ENCODE measurements at places on chromosomes 12 and 14.

- peak; percentile 37 for DNase-seq
Observed at GRCh38 chr12:89353188-89353822, 1.0 kb upstream of the DUSP6 start.

DNA sequence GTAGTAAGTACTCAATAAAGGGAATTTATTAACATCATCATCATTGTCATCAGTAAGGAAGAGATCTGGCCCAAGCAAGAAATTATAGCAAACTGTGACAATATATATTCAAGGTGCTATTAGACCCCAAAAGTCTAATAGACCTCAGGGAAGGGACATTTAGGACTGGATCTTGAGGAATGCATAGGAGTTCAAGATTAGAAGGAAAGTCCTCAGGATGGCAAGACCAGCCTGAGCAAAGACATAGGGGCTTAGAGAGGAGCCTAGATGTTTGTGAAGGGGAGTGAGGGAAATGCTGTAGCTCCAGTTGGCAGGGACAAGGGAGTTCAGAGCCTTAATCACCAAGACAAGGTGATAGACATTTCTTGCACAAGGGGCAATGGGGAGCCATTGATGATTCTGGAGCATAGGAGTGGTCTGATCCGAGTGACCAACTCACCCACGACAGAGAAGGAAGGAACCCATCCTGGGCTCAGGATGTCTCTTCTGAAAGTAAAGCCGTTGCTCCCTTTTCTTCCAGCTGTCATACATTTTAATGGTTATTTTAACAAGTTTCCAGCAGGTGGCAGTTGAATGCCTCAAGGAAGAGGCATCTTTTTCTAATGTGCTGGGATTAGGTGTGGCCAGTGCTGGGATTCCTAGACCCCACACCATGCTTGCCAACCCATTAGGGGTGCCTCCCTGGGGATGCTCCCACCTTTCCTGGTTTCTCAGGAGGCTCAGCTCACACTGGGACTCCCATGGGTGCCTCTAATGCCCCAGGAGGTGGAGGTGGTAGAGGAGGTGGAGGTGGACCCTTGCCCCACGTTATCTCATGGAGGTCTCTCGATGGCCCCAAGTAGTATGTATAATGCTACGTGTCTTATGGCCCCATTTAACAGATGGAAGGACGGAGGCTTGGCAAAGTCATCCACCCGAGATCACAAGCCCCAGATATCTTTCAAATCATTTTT, 37.8 kb downstream of the PHETA1 start:
- DNase-seq = peak; percentile 24

- DNase-seq = no peak
Observed at GRCh38 chr14:68956724-68957123, 22.4 kb downstream of the ACTN1 start.

GRCh38 chr12:124901003-124901402, 13.4 kb downstream of the UBC start:
- DNase-seq = no peak

GRCh38 chr12:7099290-7099996, 7.2 kb upstream of the C1R start:
- DNase-seq = no peak

DNA sequence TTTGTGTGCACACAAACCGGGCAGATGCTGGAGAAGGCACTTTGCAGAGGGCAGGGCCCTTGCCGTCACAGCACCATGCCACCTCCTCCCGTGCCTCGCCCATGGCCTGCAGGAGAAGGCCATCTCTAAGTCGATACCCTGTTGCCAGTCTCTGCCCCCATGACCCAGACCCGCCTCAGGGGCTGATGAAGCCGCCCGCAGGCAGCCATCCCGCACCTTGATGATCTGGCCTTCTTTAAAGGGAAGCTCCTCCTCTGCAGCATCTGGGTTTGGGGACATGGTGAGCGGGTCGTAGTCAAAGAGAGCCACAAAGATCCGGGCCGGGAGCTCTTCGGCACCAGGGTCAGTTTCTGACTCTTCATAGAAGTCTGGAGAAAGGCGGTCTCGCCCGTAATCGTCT, 76.2 kb downstream of the PIWIL1 start:
- DNase-seq = no peak

DNA sequence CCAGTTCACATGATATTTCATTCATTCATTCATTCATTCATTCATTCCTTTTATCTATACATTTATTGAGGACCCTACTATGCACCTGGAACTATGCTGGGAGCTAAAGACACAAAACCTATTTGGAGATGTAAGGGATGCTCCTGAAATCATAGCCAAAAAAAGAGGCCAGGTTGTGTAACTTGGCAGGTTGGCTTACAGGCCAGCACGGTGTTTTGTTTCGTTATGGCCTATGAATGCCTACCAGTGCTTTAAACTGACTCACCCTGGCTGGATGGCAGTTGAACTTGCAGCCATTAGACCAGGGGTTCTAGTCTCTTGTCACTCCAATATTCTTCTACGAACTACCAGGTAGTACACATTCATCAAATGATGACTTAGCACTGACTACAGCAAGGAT, 15.7 kb downstream of the MAP3K9 start:
- DNase-seq = no peak

- no peak for DNase-seq
Observed at GRCh38 chr12:24796876-24797275, 152.0 kb downstream of the BCAT1 start.

GRCh38 chr12:99979471-99979870, 5.3 kb downstream of the ANKS1B start:
- DNase-seq = no peak

- DNase-seq = no peak
Observed at GRCh38 chr12:83199069-83199468, 512.4 kb downstream of the TMTC2 start.

GRCh38 chr12:124655048-124655697, 87.8 kb upstream of the NCOR2 start:
- no peak for DNase-seq

DNA sequence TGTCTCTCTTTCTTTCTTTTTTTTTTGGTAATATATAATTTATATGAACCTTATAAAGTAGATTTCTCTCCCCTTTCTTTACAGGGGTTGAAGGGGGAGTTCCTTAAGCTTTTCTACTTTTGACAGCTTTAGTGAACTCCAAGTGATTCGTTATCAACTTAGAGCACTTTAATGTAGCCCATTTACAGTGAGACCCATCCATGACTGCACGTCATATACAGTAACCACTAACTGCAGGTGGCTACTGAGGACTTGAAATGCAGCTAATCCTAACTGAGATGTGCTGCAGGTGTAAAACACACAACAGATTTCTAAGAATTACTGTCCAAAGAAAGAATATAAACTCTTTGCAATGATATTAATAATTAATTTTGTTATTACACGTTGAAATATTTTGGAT, 582 bp downstream of the LRRIQ1 start:
- no peak for DNase-seq

GRCh38 chr12:121218588-121219352, 8.8 kb downstream of the P2RX4 start:
- DNase-seq = no peak

DNA sequence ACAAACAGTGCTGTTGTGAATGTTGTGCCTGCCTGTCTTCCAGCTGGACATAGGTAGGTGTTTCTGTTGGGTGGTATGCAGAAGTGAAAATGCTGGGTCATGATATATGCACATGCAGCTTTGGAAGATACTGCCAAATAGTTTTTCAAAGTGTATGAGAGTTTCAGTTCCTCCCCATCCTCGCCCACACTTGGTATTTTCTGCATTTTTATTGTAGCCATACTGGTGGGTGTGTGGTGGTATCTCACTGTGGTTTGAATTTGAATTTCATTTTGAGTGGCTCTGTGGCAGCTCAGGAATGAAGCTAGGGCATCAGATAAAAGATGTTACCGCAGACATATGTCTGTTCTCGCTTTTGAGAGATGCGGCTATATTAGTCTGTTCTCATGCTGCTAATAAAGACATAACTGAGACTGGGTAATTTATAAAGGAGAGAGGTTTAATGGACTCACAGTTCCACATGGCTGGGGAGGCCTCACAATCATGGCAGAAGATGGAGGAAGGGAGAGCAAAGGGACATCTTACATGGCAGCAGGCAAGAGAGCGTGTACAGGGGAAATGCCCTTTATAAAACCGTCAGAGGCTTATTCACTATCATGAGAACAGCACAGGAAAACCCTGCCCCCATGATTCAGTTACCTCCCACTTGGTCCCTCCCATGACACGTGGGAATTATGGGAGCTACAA, 183.1 kb downstream of the CAND1 start:
- no peak for DNase-seq

DNA sequence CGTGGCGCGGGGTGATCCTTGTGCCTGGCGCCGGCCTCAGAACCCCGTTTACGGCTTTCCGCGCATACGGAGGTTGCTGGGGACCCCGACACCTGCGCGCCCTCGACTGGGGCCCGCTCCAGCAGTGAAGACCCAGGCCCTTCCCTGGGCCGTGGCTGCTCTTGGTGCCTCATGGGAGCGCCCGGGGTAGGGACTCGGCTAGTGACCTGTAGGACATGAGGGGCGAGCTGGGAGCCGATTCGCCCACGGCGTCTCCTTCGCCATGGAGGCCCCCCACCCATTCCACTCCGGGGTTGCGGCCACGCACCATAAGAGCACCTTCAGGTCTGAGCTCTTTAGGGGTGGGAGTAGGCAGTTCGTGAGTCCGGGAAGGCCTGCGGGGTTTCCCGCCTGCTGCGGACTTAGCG, 14.2 kb upstream of the PAX9 start:
- DNase-seq = no peak

DNA sequence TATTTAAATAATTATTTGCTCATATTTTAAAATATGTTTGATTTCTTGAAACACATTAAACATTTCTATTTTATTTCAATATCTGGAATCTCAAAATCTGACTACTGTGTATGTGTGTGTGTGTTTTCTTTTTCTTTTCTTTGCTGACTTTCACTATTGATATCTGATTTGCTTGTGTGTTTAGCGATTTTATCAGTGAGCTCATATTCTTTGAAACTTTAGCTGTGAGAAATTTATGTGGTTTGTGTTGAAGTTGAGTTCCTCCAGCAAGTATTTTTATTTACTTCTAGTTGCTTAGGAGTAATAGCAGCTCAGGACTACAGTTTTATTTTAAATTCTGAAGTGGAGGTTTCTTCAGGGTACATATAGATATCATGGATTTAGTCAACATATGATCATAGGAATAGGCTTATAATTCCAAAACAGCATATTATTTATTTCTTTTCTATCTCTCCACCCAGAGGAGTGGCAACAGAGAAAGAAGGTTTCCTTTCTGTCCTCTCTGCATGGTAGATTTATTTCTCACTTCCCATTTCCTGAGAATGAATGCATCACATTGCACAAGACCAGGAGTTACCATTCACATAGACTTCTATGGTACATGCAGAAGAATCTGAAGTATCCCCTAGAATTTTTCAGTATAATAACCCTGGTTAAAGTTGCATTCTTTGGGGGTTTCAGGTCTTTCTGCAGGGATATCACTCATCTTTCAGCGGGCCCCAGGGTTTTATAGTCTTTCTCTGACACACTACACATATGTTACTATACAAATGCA, 60.5 kb downstream of the PTPRQ start:
- DNase-seq = no peak

GRCh38 chr14:104563742-104564615, 15.6 kb upstream of the C14orf180 start:
- peak; percentile 64 for DNase-seq

DNA sequence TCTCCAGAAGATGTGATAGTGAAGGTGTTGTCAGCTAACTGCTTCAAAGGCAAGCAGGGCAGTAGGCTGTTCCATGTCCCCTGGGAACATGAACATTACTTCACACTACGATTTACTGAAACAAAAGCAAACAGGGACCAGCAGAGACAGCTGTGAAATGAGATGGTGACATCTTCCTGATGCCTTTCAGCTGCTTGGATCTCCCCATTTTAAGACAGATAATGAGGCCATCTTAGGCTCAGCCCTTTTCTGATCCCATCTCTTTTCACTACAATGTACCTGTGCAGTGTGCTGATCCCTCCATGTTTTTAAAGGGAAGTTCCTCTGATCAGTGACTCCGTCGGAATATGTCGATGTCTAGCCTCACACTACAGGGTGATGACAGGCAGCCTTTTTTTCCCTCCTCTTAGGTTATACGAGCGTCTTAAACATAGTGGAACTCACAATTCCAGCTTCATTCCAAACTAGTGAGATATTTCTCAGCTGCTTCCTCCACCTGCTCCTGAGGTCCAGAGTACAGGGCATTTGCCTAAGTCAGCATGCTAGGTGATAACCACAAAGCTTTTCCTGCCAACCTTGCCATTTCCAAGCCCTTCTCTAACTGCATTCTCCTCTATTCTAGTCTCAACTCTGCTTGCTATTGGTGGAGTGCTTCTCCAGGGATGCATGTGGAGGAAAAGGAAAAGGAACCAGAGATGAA, 87.6 kb upstream of the EGLN3 start:
- DNase-seq = no peak

GRCh38 chr14:55693904-55694303, 113.9 kb downstream of the KTN1 start:
- DNase-seq = no peak

DNA sequence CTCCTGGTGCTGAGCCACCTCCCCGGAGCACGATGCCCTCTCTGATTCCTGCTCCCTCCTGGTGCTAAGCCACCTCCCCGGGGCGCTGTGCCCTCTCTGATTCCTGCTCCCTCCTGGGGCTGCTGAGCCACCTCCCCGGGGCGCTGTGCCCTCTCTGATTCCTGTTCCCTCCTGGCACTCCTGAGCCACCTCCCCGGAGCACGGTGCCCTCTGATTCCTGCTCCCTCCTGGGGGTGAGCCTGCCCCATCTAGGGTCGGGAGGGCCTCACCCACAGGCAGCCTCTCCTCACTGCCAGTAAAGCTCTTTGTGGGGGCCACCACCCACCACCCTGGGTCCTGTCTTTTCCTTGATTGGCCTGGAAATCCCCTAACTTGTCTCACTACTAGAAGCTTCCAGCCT, 327.6 kb upstream of the SFSWAP start:
- DNase-seq = no peak

DNA sequence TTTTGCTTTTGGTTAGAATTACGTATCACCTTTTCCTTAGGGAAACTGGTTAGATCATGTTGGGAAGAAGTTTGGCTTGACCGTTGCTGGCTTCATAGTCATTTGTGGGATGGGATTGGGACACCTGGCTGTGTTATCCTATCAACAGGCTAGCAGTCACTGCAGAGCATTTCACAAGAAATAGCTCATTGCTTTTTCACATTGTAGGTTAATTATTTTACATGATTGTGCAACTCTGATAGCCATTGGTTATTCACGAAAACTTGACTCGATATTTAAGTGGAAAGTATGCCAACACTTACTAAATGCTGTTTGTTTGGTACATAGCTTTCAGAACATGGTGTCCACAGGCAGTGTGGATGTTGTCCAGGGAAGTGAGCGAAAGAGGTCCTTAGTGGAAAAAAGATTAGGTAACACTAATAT, 89.4 kb downstream of the NKX2-1 start:
- DNase-seq = no peak

- DNase-seq = no peak
Observed at GRCh38 chr12:77830583-77831351, at the start of gene NAV3. Gene NAV3, plus strand, starts transcription at chr12:77830894. Its CDS starts 568 bp downstream, at chr12:77831462.

GRCh38 chr12:49609875-49610154, 4.4 kb upstream of the FAM186B start:
- DNase-seq = no peak

GRCh38 chr14:56902385-56902784, 92.1 kb upstream of the OTX2 start:
- DNase-seq = no peak

GRCh38 chr12:92503971-92504593, 198.7 kb upstream of the PLEKHG7 start:
- no peak for DNase-seq
